NCI-H526 treated with DMSO at 0.1 percent for 48 hours (cell line): ENCODE measurements at places on chromosomes 16 and 17.

- no peak for DNase-seq
Observed at GRCh38 chr17:2239882-2240430, 63.6 kb downstream of the SMG6 start.

DNA sequence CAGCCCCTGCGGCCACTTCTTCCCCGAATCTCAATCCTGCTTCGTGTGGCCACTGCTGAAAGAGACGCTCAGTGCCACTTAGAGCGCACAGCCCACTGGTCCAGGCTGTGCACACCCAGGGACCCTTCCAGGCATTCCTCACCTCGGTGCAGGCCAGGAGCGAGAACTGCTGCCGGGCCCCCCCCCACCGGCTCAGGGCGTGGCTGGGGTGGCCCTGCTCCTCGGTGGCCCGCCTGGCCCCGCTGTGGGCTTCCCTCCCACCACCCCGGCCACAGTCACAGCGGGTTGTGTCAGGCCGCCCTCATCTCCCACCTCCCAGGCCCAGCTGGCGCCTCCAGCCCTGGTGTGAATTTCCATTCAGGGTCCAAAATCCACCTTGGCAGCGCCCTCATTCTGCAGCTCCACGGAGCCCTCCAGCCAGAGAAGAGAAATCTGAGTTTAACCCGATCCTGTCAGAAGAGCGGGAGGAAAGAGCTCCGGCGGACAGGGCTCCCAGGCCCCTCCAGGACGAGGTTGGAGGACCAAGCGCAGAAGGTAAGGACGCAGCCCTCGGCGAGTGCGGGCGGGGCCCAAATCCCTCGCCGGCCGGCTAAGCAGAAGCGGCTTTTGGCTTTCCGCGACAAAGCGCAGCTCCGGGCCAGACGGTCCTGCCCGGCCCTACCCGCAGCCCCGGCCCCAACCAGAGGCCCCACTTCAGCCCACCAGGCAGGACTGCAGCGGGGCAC lies 12.0 kb downstream of the TBC1D16 start:
- DNase-seq, result peak; percentile 30

DNA sequence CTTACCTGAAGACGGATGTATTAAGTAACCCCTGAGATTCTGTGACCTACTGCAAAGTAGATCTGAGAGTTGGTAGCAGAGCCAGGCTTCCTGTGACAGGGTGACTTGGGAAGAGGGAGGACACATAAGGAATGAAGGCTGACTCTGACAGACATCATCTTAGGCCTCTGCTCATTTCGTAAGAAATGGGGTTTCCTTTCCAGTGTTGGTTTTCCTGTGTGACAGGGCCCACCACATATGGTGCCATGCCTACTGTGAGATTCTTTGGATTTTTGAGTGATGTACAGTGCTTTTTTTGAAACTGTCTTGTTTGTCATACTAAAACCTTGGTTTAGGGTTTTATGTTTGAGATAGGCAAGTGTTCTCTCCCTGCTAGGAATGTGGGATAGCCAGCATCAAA lies 12.7 kb downstream of the LIG3 start:
- DNase-seq, result no peak

- DNase-seq, result no peak
Observed at GRCh38 chr17:5973410-5973809, 96.8 kb upstream of the WSCD1 start.

DNA sequence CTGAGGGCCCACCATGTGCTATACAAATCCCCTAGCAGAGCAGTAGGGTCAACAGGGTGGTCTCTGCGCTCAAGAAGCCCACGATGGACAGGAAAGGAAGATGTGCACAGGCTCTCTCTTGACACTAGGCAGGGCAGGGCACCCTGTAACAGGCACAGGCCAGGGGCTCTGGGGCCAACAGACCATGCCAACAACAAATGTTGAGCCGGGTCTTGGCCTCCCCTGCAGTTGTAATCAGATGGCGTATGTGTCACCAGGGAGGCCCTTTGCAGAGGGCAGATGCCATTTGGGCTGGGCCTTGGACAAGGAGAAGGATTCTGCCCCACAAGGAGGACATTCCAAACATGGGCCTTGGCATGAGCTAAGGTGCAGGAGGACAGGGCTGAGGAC lies 5.3 kb downstream of the TRPV1 start:
- no peak for DNase-seq

- no peak for DNase-seq
Observed at GRCh38 chr17:57481910-57482391, 225.6 kb downstream of the MSI2 start.

- DNase-seq, result no peak
Observed at GRCh38 chr16:56945847-56946527, 14.0 kb downstream of the HERPUD1 start.

DNA sequence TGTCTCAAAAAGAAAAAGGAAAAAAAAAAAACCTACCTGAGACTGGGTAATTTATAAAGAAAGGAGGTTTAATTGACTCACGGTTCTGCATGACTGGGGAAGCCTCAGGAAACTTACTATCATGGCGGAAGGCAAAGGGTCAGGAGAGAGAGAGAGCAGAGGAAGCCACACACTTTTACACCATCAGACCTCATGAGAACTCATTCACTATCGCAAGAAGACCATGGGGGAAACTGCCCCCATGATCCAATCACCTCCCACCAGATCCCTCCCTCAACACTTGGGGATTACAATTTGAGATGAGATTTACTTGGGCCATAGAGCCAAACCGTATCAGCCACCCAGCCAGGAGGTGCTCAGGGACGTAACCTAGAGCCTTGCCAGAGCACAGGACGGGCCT lies 20.8 kb downstream of the NAGPA start:
- DNase-seq, result no peak

DNA sequence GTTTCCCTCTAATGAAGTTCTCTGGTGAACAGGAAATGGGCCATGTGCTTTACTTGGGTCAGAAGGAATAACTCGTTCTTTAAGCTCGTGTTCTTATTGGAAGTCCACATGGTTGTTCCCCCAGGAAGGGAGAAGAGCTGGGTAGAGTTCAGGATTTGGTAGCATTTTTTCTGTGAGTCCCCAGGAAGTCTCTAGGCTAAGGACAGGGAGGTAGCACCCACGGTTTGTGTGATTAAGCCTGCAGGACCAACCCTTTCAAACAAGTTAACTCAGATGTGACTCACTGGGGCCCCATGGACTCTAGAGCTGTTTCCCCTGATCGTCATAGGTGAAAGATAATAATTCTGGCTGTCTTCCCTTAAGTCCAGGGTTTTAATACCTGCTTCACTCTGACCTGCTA lies 16.4 kb downstream of the SAP30BP start:
- DNase-seq, result no peak

DNA sequence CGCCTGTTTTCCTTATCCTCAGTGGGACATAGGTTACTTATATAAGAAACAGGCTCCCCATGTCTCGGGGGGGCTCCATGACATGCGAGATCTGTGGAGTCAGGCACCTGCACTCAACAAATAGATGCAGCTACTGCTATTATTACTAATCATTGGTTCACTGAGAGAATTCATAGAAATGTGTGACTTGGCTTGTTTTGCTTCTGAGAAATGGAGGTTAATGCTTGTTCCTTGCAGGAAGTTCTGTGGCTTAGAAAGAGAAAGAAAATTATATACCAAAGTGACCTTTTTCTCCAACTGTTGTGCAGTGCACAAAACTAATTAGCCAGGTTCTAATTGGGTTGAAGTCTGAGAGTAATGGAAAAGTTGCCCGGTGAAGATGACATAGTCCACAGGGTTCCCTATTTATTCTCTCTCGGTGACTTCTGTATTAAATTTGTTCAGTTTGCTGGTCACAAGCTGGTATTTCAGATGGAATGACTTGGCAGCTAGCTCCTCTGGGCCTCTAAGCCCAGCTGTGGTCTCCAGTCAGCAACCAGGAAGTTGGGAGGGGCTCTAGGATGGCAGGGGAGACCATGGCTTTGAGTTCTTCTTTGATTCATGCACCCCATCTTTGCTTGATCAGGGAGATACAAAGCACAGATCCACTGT lies 17.6 kb upstream of the MAF start:
- no peak for DNase-seq

DNA sequence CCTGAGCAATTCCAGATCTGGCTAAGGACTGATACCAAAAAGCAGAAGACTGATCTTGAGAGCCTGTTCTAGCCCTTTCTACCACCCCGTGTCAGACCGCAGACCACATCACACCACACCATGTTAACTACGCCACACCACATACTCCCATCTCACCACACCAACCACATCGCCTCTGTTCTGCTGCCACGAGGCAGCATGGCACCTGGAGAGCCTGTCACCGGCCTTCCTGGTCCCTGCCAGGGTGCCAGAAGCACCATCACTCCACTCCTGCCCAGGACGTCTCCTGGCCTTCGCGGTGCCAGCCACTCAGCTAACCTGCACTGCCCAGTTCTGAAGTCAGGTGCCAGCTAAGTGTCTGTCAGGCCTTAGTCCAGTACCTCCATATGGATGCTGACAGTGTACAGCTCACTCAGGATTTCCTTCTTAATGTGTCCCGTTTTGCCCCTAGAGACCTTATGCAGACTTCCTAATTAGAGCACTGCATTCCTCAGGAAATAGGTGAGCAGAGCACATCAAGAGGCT lies 37.2 kb upstream of the BCAR1 start:
- no peak for DNase-seq

- DNase-seq, result no peak
Observed at GRCh38 chr17:45296003-45296832, 20.6 kb downstream of the MAP3K14 start.

DNA sequence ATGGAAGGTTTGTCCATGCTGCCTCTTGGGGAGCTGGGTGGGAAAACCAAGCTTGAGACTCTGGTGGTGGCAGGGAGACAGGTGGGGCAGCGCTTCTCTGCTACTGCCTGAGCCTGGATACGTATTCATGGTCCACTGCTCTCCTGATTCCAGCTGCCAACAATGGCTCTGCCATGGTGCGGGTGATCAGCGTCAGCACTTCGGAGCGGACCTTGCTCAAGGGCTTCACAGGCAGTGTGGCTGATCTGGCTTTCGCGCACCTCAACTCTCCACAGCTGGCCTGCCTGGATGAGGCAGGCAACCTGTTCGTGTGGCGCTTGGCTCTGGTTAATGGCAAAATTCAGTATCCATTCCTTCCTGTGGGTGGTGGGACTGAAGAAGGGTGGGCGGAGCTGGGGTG lies 4.2 kb downstream of the EDC4 start:
- no peak for DNase-seq

GRCh38 chr16:66857437-66857836 lies 13.2 kb downstream of the CA7 start:
- DNase-seq, result no peak

DNA sequence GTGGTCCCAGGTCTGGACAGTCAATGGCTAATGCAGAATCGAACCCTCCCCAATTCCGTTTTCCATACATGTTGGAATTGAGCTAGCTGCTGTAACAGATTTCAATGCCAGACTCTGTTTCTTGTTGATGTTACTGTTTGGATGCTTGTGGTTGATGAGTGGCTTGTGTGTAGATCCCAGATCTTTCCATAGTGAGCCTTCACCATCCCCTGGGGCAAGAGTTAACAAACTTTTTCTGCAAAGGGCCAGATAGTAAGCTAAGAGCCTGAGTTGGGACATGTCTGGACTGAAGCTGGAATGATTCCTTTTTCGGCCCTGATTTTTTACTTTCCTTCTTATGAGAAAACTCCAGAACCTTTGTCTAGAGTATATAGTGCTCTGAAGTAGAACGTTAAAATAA lies 296.3 kb downstream of the CPPED1 start:
- no peak for DNase-seq

GRCh38 chr17:76820561-76820960 lies 47.6 kb upstream of the MGAT5B start:
- no peak for DNase-seq

DNA sequence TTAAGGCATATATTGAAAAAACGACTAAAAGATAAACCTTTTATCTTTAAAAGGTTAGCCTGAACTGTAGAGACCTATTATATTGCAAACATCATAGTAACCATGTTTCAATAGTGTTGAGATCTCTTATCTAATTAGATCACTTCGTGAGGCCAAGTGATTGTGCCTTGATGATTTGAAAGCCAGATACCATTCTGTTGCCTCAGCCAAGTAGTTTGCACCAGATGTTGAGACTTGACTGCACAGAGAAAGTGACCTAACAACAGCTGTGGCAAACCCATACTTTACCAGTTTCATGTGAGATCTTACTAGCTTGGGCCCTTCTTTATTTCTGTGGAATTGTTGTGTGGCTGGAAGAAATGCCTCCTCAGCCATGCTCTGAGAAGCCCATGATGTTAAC lies 717.3 kb downstream of the KCNJ2 start:
- no peak for DNase-seq

- DNase-seq, result no peak
Observed at GRCh38 chr17:11272191-11272590, 31.2 kb downstream of the SHISA6 start.

- DNase-seq, result no peak
Observed at GRCh38 chr17:64221679-64222078, 41.4 kb downstream of the TEX2 start.

DNA sequence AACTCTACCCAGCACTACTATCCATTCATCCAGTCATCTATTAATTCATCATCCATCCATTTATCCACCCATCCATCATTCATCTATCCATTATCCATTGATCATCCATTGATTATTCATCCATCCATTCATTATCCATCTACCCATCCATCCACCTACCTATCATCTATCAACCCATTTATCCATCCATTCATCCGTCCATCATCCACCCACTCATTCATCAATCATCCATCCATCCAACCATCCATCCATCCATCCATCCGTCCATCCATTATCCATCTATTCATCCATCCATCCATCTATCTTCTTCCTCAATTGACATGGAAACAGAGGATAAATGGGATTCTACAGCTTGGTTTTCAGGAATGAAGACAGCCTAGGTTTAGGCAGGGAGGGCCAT lies 12.0 kb downstream of the SLC4A1 start:
- no peak for DNase-seq

- no peak for DNase-seq
Observed at GRCh38 chr17:58082341-58082869, 814 bp upstream of the DYNLL2 start.
